ENCODE measurements at places on chromosomes 12 and 14.

- no peak for DNase-seq
These were observed 651.6 kb upstream of the LRFN5 start for GRCh38 chr14:40955131-40955505.

DNA sequence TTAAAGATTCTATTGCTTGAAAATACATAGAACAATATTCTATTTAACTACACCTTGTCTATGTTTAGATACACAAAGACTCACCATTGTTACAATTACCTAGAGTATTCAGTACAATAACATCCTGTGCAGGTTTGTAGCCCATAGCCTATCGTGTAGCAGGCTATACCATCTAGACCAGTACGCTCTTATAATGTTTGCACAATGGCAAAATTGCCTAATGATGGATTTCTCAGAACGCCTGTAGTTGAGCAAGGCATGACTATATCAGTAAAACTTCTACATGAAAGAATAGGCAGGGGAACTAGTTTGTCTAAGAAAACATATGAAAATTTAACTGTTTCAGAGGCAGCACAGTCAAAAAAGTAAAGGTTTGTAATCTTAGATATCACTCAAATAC is 375.9 kb downstream of the DAD1 start:
- no peak for DNase-seq

DNA sequence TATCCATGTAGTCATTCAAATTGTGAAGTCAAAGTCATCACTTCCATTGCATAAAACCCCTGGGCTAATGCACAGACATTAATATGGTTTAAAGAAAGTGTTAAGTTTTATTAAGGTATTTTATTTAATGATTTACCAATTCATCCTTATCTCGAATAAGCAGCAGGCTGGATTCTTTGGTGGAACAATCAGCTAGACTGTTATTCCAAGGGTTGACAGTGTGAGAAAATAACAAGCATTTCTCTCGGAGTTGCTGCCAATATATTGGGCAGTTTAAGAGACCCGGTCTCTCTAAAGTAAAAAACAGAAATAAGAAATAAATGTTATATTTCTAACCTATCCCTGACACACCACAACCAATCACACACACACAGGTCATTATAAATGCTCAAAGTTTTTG is 9.4 kb downstream of the KLRB1 start:
- no peak for DNase-seq

DNA sequence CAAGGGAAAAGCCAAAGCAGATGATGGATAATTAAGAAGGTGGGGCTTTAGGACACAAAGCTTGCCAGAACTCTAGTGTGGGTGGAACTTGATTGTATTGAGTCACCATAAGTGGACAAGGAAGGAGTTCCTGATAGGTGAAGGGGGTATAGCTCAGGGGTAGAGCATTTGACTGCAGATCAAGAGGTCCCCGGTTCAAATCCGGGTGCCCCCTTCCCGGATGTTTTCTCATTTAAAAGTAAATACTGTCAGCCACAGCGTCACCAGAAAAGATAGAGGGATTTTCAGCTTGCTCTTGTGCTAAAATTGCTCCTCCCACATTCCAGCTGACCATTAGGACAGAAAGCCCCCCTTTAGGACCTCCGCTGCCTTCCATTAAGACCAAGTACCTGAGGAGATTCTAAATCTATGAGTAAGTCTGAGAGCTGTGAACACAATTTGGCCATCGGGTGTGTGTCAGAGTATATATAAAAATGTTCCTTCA is 36.6 kb downstream of the DCAF4 start:
- DNase-seq, result no peak

DNA sequence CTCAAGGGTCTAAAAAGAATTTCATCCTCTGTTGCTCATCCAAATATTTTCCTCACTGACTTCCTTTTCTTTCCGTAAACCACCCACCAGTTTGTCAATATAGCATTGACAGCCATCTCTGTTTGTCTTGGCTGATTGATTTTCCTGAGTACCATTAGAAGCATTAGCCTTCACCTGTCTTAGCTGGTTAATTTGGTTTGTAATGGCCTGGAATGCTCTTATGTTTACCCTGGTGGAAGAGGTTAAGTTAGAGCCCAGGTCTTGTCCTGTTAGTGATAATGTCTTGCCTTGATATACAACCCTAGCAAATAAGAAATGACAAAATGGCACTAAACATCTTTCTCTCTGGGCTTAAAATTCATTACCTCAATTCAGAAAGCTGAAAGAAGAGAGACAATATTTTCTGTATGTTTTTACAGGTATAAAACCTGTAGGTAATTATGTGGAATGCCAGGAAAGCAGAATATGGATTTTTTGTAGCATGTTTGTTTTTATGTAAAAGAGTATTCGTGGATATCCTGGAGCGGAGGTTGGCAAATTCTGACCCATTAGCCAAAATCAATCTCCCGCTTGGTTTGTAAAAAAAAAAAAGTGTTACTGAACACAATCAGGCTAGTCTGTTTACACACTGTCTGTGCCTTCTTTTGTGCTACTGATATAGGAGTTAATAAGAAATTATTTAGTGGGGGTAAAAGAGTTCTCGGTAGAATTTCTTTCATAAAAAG is 224.4 kb upstream of the DAAM1 start:
- DNase-seq, result no peak

DNA sequence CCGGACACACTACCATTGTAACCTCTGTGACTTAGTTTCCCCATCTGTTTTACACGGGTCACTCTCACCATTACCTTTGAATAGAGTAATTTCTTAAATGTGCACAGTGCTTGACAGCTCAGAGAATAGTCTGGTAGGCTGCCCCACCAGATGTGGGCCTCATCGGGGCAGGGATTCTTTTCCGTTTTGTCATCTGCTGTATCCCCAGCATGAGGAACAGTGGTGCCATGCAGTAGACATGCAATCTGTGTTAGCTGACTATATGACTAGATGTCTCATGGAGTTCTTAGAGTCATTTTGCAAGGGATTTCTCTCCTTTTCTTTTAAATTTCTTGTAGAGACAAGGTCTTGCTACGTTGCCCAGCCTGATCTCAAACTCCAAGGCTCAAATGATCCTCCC is 44.9 kb upstream of the PLEKHG3 start:
- DNase-seq, result no peak

GRCh38 chr12:94266796-94267536 is 118.6 kb downstream of the PLXNC1 start:
- no peak for DNase-seq

- DNase-seq, result no peak
These were observed 110.3 kb downstream of the RFLNA start for GRCh38 chr12:124405151-124405550.

DNA sequence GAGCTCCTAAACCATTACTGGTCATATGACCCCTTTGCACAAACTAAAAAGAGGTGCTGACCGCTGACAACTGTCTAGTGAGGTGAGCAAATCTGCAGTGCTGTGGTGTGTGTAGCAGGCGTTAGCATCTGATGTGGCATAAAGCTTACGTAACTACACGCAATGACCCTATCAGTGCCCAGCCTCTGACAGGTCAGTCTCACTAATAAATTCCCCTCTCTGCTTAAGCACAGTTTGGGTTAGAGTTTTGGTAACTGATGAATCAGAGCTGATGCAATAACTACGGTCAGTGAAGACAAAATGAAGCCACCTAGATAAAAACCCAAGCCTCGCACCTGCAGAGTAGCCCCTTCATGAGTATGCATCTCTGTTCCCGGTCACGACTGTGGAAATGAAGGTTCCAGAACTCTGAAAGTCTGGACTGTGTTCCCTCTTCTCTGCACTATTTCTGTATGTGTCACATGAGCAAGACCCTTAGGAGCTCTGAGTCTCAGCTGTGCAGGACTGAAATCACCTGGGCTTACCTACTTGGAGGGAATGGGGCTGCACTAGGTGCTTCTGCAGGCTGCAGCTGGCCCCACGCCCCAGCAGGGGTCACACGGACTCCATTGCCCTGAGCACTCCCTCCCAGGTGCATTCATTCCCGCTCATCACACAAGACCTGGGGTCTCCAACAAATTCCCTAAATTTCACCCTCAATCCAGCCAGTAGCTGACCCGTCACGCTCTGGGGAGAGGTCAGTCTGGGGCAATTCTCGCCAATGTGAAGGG is 54.4 kb downstream of the RIMBP2 start:
- DNase-seq, result no peak

- no peak for DNase-seq
These were observed 61.3 kb downstream of the TRAF3 start for GRCh38 chr14:102838501-102838900.

DNA sequence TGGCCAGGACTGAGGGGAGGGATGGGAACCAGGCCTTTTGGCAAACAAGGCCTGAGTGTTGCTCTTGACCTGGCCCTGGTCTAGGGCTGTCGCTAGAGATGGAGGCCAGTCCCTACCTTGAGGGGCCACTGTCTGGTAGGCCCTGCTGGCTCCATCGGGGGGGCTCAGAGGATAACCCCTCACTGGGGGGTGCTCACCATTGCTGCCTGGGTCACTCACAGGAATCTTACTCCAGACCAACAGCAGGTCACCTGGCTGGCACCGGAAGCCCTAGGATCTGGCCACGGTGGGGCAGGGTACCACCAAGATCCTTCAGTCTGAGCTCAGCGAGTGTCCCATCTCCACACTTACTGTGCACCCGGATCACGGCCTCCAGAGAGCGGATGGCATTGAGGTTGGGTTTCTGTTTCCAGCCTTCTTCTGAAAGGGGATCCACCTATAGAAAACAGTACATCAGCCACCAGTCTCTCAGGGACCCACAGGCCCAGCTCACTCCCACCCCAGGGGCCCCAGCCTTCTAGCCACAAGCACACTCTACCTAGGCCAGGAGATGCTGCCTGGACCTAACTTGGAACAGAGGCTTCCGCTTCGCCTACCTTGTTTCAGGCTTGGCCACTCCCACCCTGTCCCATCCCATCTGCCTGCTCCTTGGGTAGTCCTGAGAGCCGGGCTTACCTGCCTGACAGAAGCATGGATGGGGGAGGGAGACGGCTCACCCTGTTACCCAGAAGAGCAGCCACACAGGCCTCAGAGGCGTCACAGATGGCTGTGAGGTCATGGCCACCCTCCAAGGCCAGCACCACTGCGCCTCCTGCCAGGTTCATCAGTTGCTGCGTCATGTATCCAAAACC is 12.2 kb downstream of the SLC48A1 start:
- no peak for DNase-seq

GRCh38 chr12:127760357-127760756 is 506.6 kb upstream of the TMEM132C start:
- no peak for DNase-seq

DNA sequence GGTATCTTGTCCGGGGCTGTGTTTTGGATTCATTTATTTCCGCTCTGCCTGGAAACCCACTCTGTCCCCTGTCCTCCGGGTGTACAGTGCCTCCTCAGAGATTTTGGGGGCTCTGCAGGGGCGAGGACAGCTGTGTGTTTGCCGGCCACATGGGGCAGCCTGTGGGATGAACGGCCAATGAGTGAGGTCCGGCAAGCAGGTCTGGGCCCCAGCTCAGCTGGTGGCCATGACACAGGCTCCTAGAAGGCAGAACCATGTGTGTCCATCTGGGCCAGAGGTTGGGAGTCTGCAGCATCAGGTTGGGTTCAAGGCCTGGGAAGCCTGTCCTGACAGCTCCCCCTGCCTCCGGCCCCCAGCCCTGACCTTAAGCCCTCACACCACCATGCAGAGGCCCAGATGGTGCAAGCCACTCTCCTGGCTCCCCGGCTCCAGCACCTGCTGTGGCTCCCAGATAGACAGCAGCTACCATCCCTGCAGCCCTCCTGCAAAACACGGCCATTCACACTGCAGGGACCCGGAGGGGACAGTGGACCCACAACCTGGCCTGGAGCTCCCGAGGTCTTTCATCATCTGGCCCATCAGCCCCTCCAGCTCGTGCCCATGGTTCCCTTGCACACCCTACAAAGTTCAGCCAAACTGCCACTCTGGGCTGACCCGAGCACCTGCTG is 220.1 kb upstream of the C14orf180 start:
- no peak for DNase-seq

DNA sequence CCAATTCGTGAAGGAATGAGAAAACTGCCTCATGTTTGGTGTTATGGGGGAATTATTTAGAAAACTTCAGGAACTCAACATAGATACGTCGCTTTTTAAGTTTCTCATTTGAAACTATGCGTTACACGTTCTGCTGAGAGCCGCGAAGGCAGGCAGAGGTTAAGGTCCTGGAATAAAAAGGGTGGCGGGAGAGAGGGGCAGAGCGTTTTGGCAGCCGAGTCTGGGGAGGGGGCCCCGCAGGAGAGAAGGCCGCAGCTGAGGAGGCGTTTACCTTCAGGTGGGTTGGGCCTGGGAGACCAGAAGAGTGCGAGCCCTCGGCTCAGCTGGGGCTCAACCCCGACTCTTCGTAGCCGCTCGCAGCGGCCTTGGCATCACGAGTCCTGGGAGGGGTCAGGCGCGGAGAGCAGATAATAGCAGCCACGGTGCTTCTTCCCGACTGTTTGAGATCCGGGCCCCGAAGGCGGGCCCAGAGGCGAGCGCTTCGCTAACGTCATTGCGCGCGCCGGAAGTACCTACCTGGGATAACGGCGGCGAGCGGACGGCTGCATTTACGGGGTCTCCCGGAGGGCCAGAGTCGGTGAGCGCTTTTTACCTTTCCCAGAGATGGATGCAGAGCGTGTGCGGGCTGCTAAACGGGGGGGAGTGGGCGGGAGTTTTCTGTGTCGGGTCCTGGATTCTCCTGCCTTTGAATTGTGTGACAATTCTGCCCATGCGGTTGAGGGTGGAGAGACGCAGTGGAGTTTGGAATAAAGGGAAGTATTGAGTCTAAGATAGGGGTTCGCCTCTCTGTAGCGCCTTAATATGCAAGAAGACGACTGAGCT is at the start of the genes PPHLN1 and ZCRB1:
Gene PPHLN1, plus strand, starts transcription at position 515 of the 822 bp plus-strand sequence. CDS start 9,736 bp downstream, outside the sequence.
Gene ZCRB1, minus strand, starts transcription at position 442 of the 822 bp plus-strand sequence. CDS start 1,992 bp downstream, outside the sequence.
- DNase-seq, result peak; percentile 75

DNA sequence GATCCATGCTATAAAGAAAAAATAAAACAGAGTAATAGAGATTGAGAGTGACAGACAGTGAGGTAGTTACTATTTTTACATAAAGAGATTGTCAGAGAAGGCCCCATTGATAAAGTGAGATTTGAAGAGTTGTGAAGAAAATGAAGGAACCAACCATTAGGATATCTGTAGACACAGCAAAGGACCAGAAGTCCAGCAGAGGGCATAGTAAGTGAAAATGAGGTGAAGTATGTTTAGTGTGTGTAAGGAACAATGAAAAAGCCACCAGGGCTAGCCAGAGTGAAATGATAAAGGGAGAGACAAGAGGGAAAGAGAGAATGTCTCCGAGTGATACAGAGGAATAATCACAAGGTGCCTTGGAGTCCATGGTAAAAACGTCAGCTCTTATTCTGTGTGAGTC is 411.0 kb downstream of the NELL2 start:
- DNase-seq, result no peak

DNA sequence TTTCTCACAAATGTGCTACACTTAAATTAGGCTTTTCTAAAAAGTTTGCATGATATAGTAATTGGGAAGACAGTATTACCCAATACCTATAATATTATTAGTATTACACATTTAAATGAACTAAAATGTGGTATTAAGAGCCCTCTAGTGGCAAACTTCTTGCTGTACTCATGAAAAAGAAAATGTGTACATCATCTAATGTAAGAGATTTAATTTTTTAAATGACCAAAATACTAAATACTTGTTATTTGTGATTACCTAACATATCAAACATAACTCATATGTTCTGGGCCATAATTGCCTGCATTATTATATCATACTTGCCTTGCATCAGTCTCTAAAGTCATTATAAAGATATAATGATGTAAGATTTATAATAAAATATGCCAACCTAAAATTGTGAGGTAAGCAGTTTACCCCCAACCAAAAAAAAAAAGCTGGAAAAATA is 64.2 kb downstream of the DNAI7 start:
- DNase-seq, result peak; percentile 58
